Calu3 (cell line): ENCODE measurements at places on chromosomes 3 and 15.

- DNase-seq, result no peak
Observed at GRCh38 chr3:151226088-151226563, 23.1 kb upstream of the GPR171 start.

- DNase-seq, result no peak
Observed at GRCh38 chr3:44184319-44184953, 57.2 kb upstream of the TOPAZ1 start.

DNA sequence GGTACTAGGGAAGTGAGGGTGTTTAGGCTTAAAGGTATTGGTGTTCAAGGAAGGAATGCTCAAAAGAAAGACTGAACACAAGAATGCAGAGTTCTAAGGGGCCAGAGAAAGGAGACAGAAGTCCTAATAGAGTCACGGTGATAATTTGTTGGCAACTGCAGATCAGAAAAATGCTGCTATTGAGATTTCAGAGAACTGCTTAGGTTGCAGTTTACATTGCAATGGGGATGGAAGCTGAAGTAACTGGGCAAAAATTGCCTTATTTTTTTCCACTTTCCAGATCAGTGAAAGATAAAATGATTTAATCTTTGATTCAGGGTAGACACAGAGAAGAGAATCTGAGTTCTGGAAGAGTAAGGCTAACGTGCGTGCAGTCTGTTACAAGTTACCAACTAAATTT is 199.8 kb downstream of the SQOR start:
- no peak for DNase-seq

- no peak for DNase-seq
Observed at GRCh38 chr3:176523114-176523513, 674.2 kb downstream of the TBL1XR1 start.

- DNase-seq, result no peak
Observed at GRCh38 chr15:70806992-70807712, 43.8 kb upstream of the UACA start.

- no peak for DNase-seq
Observed at GRCh38 chr3:61862614-61863289, 301.4 kb downstream of the PTPRG start.

GRCh38 chr15:89504166-89504565 is 7.8 kb upstream of the RHCG start:
- no peak for DNase-seq

DNA sequence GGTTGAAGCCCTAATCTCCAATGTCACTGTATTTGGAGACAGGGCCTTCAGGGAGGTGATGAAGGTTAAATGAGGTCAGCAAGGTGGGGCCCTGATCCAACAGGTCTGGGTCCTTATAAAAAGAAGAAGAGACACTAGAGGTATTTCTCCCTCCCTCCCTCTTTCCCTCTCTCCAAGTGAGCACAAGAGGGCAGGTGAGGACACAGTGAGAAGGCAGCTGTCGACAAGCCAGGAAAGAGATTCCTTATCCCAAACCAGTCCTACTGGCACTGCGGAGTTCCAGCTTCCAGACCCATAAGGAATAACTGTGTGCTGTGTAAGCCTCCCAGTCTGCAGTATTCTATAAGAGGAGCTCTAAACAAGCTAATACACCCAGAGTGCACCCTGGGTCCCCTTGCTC is 134.7 kb downstream of the ADAMTS17 start:
- DNase-seq, result no peak

- no peak for DNase-seq
Observed at GRCh38 chr15:44023176-44023575, 171.9 kb downstream of the FRMD5 start.

- DNase-seq, result no peak
Observed at GRCh38 chr3:148975696-148976095, 15.6 kb upstream of the GYG1 start.

GRCh38 chr3:74789111-74789510 is 174.7 kb upstream of the CNTN3 start:
- DNase-seq, result peak; percentile 7

- no peak for DNase-seq
Observed at GRCh38 chr3:119481079-119481478, 12.3 kb downstream of the POGLUT1 start.

GRCh38 chr15:84715441-84716035 is 401 bp downstream of the SEC11A start:
- peak; percentile 33 for DNase-seq

DNA sequence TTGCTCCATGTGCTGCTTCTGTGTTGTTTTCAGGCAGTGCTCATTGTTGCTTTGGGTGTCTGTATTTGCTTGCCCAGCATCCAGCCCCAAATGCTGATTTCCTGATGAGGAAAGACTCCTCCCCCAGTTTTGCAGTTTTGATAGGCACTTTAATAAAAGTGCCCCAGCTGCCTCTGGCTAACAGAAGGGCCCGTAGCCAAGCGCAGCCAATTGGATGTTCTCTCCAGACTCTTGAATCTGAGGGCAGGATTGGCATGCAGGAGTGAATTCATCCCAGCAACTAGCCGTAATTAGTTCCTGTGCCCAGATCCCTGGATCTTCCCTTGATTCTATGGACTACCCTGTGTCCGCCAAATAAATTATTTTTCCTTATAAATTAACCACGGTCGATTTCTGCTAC is 14.8 kb upstream of the SEMA5B start:
- DNase-seq, result no peak

DNA sequence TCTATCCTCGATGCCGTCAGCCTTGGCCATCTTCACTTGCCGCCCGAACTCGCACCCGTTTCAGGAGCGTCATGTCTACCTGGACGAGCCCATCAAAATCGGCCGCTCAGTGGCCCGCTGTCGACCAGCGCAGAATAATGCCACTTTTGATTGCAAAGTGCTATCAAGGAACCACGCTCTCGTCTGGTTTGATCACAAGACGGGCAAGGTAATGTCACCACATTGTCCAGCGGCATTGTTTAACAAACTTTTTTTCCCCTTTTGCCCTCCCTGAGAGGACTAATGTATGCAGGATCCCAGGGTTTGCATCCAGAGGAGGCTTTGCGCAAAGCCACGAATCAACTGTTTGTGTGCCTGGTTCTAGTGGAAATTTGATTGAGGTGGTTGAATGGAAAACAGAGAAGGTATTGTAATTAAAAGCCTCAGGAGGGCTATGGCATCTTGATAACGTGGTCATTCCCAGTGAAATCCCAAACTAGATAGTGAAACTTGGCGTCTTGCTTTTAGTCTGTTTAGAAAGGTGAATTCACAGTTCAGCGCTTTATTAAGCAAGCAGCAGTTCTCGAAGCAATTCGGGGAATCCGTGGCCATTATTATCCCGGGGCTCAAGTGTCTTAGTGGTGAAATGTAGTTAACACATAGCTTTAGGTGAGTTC is 1.7 kb downstream of the SLMAP start:
- DNase-seq, result no peak

GRCh38 chr15:92069308-92070250 is 216.1 kb downstream of the SLCO3A1 start:
- DNase-seq, result peak; percentile 86

DNA sequence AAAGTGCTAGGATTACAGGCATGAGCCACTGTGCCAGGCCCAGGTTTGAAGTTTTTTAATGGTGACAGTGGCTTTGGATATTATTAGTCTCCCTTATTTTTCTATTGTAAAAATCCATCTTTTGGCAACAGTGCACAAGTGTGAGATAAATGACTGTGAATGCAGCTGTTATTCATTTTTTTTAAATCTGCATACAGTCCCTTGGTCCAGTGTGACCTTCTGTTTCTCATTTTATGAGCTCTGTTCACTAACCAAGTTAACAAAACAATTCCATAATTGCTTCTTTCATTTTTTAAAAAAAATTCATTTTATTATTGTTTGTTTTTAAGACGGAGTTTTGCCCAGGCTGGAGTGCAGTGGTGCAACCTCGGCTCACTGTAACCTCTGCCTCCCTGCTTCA is 381.8 kb downstream of the NAALADL2 start:
- DNase-seq, result no peak

GRCh38 chr15:51938286-51938685 is 33.3 kb downstream of the LEO1 start:
- no peak for DNase-seq

DNA sequence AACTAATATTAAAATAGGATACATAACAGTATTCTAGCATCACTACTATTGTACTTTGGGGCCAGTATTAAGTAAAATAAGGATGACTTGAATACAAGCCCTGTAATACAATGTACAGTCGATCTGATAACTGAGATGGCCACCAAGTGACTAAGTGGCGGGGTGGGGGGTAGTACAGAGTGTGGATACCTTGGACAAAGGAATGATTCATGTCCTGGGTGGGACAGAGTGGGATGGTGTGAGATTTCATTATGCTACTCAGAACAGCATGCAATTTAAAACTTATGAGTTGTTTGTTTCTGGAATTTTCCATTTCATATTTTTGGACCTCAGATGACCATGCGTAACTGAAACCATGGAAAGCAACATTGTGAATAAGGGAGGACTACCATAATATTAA is 46.0 kb downstream of the SLC7A14 start:
- DNase-seq, result no peak

- no peak for DNase-seq
Observed at GRCh38 chr15:77426871-77427270, 6.2 kb downstream of the HMG20A start.

DNA sequence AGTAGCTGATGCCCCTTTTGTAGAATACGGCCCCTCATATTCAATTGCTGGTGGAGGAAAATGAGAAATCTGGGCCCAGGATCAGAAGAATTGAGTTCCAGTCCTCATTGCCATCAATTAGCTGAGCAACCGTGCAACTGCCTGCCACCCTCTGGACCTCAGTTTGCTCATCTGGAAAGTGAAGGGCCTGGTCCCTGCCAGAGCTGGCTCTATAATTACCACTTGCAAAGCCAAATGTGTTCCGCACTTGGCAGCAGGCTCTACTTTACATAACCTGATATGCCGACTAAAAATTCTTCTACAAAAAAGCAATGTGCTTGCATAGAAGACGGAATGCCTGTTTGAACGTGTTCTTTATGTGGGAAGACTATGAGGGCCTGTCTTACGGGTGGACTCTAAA is 8.6 kb upstream of the ITGB5 start:
- no peak for DNase-seq

- DNase-seq, result no peak
Observed at GRCh38 chr3:38611866-38612265, 37.6 kb downstream of the SCN5A start.

GRCh38 chr3:15578289-15578867 is 23.0 kb downstream of the HACL1 start:
- DNase-seq, result no peak

- no peak for DNase-seq
Observed at GRCh38 chr3:13863965-13864595, 15.8 kb downstream of the WNT7A start.

- DNase-seq, result no peak
Observed at GRCh38 chr15:73758461-73758860, 5.3 kb upstream of the INSYN1 start.

DNA sequence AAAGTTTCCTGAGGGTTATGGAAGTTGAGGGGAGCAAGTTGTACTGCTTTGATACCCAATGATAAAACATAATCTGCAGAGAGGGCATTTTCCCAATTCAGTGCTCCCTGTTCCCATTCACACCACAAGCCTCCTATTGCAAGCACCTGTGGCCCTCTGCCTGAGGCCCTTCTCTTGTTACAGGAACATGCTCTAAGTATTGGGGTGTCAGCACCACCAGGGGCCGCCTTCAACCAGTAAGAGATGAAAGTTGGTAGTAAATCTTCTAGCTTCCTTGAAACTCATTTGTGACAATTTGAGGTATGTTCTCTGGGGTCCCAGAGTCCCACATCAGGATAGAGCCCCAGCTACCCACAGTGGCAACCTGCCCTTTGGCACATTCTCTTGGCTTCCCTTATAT is 265.4 kb upstream of the ARHGEF26 start:
- peak; percentile 19 for DNase-seq

DNA sequence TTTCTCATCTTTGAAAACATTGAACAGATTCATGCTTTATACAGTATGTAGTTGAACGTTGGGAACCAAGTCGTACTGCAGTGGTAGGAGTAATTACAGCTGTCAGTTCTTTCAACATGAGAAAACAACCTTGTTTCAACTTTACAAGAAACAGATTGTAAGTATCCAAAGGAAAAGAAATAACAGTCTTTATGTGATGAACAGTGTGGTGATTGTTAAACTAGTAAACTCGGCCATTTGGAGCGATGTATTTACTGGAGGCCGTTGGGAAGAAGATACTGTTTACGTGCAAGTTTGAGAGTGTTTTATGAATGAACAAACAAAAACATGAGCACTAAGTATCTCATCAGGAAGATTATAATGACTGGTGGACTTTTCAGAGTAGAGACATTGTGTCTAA is 48.4 kb downstream of the EPHA3 start:
- no peak for DNase-seq

DNA sequence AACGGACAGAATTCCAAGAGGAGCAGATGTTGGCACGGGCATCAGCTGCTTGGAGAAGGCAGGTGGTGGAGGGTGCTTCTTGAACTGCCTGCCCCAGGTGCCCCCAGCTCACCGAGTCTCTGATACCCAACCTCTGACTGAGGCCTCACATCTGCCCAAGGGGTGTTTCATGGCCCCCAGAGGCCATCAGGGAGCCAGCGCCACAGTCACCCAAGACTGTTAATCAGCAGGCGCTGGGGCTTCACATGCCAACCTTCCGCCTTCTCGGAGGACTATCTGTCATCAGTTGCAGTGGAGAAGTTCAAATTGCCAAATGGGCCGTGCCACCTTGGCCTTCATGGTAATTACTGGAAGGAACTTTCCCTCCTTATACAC is 61.9 kb upstream of the SLC6A1 start:
- DNase-seq, result no peak

DNA sequence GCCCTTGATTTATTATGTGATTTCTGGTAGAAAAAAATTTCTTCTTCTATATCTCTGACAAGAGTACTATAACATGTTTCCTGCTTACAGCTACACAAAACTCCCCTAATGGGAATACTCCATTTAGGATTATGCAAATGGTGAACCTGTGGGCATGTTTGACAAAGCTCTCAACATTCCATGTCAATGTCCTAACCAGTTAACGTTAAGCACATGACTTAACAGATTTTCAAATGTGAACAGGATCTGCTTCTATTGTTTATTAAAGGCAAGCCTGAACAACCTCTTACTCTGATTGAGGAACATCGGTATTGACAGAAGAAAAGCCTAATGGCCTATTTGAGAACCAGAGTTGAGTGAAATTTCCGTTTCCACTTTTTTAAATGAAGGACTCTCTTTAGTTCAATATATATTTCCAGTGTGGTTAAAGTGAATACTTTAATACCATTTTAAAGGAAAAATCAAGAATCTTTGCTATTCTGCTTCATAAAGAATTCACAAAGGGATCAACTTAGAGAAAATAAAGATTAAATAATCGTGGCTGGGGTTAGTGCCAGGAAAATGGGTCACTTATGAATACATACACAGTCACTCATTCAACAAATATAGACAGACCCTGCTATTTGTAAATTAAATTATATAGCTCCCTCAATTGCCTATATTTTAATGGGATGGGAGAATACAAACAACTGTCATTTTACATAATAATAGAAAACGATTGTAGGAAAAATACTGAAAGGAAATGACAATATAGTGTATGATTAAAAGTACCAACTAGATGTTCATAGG is 300.3 kb upstream of the CBLB start:
- DNase-seq, result no peak
